ENCODE measurements at places on chromosomes 5 and 9.
A peak's percentile ranks its signal among the peaks of the same experiment; 100 is the strongest.

- DNase-seq = no peak
Measured at GRCh38 chr9:113603048-113603375, 139.5 kb downstream of the RGS3 start.

DNA sequence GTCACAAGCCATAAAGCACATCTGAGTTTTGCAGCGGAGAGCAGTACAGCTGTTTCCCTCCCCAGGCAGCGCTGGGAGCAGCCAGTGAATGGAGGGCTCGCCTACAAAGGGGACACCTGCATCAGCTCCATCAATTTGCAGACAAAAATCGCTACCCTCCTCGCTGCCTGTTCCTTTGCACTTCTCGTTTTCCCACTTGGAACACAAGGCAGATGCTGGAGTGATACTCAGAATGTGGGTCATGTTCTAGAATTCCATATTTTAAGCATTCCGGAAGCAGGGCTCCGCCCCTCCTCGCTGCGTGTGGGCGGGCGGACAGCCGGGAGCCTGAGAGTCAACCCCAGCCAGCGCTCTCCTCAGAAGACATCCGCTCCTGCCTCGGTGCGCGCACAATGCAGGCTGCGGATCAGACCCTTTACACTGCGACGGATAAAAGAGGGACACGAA is 92.1 kb downstream of the LMNB1 start:
- DNase-seq = no peak

DNA sequence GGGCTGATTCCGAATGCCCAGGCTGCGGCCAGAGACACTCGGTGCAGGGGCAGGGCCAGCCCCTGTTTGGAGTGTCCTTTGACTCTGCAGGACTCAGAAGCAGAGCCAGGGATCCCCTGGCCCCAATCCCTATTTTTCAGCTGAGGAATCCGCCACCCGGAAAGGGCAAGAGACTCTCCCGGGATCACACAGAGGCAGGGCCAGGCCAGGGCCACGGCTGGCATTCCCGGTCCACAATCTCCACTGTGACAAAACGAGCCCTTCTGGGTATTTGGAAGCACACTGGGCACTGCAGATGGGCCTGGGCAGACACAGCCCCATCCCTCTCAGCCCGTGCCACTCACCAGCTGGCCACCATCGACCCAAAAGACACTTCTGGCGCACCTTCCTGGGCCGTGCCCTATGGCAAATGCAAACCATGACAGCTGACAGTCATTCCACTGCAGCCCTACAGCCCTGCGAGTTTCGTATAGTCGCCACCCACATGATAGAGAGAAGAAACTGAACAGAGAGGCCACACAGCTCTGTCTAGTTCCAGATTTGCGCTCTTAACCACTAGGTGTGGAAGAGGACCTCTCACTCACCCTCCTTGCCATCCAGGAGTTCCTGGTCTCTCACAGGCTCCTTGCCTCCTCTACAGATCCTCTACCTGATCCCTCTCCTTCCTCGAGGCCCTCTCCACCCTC is 13.3 kb downstream of the NR5A1 start:
- DNase-seq = no peak

- no peak for DNase-seq
Measured at GRCh38 chr5:171308453-171309275, at the start of gene TLX3. Gene TLX3 (plus strand): TSS chr5:171309248. CDS start chr5:171309366, 118 bp downstream.

GRCh38 chr5:68182534-68182933 is 33.0 kb upstream of the PIK3R1 start:
- no peak for DNase-seq

- DNase-seq = no peak
Measured at GRCh38 chr5:14426521-14426920, 155.1 kb upstream of the OTULINL start.

GRCh38 chr5:137737349-137738131 is 1.7 kb upstream of the KLHL3 start:
- DNase-seq = no peak

- no peak for DNase-seq
Measured at GRCh38 chr9:137988701-137989100, 111.1 kb downstream of the CACNA1B start.

DNA sequence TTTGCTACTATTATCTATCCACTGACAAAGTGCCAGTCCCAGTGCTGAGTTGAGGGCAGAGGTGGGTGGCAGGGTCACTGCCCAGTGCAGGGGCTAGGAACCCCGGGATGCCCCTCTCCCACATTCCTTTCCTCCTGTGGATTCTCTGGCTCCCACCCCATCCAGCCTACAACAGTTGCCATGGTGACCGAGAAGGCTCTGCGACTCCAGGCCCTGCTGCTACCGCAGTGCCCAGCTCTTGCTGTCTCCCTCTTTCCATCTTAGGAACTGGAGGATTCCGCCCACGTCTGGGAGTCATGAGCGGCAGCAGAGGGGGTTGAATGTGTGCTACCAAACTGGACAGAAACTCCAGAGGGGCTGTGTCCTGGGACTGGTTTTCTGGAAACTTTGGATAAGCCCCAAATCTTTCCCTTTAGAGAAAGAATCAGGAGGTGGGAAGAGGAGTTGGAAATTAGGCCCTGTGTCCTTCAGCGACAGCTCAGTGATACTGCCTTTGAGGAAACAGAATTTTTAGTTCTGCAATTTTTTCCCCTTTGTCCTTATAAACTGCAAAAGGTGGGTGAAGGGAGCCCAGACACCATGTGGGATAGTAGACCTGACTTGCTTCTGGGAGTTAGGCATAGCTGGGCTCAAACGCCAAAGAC is 20.7 kb upstream of the C5orf47 start:
- no peak for DNase-seq

DNA sequence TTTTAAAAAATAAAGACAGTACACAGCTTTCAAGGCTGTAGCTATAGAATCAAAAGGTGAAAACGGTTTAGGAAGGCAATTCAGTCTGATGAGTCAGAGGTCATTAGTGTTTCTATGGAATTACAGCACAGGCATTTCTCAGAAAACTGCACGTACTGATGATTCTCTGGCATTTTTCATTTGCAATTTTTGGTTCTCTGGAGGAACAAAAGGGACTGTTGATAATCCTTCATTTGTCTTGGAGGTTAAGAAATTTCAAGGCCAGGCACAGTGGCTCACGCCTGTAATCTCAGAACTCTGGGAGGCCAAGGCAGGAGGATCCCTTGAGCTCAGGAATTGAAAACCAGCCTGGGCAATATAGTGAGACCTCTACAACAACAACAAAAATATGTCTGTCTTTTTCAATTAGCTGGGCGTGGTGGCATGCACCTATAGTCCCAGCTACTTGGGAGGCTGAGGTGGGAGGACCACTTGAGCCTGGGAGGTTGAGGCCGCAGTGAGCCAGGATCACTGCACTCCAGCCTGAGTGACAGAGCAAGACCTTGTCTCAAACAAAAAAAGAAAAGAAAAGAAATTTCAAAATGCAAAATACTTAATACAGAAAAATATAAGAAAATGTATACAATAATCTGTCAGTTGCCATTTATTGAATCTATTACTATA is 27.3 kb downstream of the NR6A1 start:
- DNase-seq = no peak

DNA sequence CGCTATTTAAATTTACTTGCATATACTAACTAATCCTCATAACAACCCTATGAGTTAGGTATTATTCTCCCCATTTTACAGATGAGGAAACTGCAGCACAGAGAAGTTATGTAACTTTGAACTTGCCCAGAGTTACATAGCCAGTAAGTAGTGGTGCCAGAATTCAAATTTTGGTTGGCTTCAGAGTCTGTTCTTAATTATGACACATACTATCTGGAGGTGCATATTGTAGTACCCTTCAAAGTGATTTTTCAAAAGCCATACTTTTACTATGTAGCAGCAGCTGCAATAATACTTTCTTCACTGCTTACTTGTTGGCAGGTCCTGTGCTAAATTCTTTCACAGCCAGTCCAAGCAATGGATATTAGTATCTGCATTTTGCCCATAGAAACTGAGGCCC is 16.4 kb downstream of the MAN2A1 start:
- DNase-seq = no peak

- DNase-seq = no peak
Measured at GRCh38 chr9:127980060-127980705, 606 bp downstream of the EEIG1 start.

- DNase-seq = no peak
Measured at GRCh38 chr5:149205625-149206523, 64.6 kb downstream of the ABLIM3 start.

DNA sequence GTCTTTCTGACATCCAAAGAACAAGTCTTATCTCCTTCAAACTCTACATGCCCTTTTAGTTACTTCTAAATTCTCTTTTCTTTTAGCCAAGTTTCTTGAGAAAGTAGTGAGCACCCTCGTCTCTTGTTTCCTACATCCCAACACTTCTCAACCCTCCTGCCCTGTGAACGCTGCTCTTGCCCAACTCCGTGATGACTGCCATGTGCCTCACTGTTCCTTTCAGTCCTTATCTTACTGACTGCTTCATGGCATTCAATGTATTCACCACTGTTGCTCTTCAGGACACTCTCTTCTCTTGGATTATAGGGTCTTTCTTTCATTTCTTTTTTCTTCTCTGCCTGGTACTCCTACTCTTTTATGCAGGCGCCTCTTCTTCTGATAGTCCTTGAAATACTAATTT is 14.8 kb downstream of the C9 start:
- no peak for DNase-seq

DNA sequence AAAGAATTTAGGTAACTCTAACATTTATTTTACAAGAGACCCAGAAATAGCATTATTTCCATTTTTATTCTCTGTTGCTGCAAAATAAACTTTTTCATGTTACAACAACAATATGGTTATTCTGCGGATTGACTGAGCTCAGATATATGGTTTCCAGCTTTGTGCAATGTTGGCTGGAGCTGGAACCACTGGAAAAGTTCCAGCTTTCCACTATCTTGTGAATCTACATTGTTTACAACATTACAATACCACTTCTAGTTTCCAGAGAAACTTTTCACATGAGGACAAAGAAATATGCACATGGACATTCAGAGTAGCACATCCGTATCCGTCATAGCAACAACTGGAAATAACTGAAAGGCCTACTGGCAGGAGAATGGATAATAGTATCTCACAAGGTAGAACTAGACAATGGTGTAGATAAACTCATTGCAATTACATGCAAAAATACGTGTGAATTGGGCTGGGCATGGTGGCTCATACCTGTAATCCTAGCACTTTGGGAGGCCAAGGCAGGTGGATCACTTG is 436.1 kb upstream of the ADAMTS16 start:
- no peak for DNase-seq

DNA sequence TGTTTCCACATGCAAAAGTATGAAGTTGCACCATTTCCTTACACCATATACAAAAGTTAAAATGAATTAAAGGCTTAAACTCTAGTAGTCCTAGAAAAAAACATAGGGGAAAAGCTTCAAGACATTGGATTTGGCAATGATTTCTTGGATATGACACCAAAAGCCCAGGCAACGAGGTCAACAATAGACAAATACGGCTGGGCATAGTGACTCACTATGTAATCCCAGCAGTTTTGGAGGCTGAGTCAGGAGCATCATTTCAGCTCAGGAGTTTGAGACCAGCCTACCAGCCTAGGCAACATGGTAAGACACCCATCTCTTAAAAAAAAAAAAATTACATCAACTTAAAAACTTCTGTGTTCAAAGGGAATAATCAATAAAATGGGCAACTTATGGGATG is 30.9 kb upstream of the SREK1 start:
- no peak for DNase-seq

DNA sequence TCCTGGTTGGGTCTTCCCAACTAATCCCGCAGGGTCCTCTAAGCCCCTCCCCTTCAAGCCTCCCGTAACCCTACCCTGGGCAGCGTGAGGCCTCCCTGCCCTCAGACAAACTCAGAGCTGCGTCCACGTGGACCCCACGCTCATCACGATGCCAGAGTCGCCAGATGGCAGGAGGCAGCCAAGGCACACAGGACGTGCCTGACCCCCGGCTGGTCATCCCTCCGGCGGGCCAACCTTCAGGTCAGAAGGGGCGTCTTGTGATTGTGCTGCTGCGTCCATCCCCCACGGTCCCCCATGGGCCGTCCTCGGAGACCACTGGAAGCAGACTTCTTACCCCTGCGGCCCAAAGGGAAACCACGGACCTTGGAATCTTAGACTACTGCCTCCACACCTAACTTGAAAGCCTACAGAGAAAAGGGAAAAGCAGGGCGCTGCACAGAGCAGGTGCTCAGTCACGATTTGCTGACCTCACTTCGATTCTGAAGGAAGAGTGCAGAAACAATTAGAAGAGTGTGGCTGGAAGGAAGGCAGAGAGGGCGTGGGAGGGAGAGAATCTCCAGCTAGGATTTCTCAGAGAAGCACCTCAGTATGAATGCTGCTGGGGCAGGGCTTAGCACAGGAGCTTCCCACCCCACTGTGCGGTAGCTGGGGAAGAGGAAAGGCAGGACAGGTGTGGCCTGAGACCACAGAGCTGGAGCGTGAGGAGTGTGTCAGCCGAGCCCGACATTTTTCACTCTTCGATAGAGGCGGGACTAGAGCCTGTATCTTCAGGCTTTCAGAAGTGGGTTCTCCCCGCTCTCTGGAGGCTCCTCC is 174.8 kb downstream of the ERCC6L2 start:
- no peak for DNase-seq

- no peak for DNase-seq
Measured at GRCh38 chr5:111385970-111386831, 126.1 kb downstream of the STARD4 start.

GRCh38 chr5:34007201-34007620 is 639 bp downstream of the AMACR start:
- peak; percentile 21 for DNase-seq

DNA sequence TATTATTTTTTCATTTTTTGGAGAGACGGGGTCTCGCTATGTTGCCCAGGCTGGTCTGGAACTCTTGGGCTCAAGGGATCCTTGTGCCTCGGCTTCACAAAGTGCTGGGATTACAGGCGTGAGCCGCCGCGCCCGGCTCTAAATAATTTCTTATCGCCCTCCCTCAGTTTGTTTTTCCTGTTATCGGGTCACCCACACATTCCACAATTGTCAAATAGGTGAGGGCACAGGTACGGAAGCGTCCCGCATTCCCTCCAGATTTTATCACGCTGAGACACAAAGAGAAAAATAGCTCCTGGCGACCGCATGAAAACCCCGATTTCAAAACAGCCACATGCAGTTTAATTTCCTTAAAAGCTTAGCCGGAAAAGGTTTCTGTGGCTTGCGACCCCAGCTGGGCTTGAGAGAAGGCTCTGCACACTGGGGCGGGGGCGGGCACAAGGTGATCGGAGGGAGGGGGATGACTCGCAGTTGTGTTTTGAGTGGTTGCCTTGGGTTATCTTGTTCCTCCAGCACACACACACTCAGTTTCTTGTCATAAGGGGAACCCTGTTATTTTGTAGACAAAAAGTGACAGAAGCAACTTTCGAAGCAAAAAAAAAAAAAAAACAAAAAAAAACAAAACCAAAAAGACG is 717 bp upstream of the IQGAP2 start:
- peak; percentile 56 for DNase-seq

- DNase-seq = no peak
Measured at GRCh38 chr5:100683881-100684280, 148.7 kb downstream of the FAM174A start.

GRCh38 chr5:120134944-120135343 is 329.2 kb upstream of the PRR16 start:
- DNase-seq = no peak

- peak; percentile 26 for DNase-seq
Measured at GRCh38 chr5:53603009-53603687, 42.7 kb downstream of the NDUFS4 start.

GRCh38 chr5:133581918-133582317 is 30.4 kb downstream of the FSTL4 start:
- DNase-seq = no peak
